ENCODE measurements at places on chromosomes 1 and 21. TPM values are rescaled to one million over a fixed set of nuclear protein-coding genes. Genes with fewer than 3 reads are reported as not detected.

USP21 gene
- total RNA-seq, result 6.8 TPM

RYR2 gene
- 5.7 TPM for total RNA-seq

MTF2 gene
- 24.0 TPM for total RNA-seq

SPRR2B gene
- total RNA-seq, result not detected

PRKCZ gene
- 4.2 TPM for total RNA-seq

RAB42 gene
- total RNA-seq, result 5.7 TPM

ARHGAP30 gene
- total RNA-seq, result 4.2 TPM

LORICRIN gene
- total RNA-seq, result not detected

SYT14 gene
- under 0.01 TPM for total RNA-seq

CSF3R gene
- total RNA-seq, result 3.7 TPM

PLA2G2F gene
- total RNA-seq, result not detected

SOX13 gene
- total RNA-seq, result 4.7 TPM

NUAK2 gene
- total RNA-seq, result 1.0 TPM

LCE1C gene
- total RNA-seq, result not detected

CACHD1 gene
- total RNA-seq, result 12.5 TPM

FCGR2B gene
- 0.52 TPM for total RNA-seq

ESRRG gene
- total RNA-seq, result 25.1 TPM

FOXO6 gene
- 2.6 TPM for total RNA-seq

CAPN8 gene
- 1.0 TPM for total RNA-seq

PLEKHO1 gene
- 70.5 TPM for total RNA-seq

FNDC5 gene
- total RNA-seq, result 366 TPM

DDAH1 gene
- 12.0 TPM for total RNA-seq

ZBTB18 gene
- total RNA-seq, result 58.5 TPM

MAN1C1 gene
- 6.3 TPM for total RNA-seq

VSIG8 gene
- total RNA-seq, result not detected

OR2L2 gene
- not detected for total RNA-seq

GPR153 gene
- total RNA-seq, result 4.7 TPM

OVAAL gene
- total RNA-seq, result not detected

RIMS3 gene
- total RNA-seq, result 0.52 TPM

F13B gene
- total RNA-seq, result not detected

RSPO1 gene
- not detected for total RNA-seq

MCM3AP gene
- 237 TPM for total RNA-seq

CRNN gene
- total RNA-seq, result not detected

C1orf159 gene
- total RNA-seq, result 2.1 TPM

TNNT2 gene
- 89.2 TPM for total RNA-seq

MYOG gene
- total RNA-seq, result 247 TPM

NPHS2 gene
- total RNA-seq, result not detected

All from skeletal muscle tissue (tissue), 5 donors.